Activated effector memory CD4-positive, alpha-beta T cell treated with anti-CD3 and anti-CD28 coated beads, Interleukin-2, amount 50 U/mL, for 16 hours (primary cell): ENCODE measurements at places on chromosomes 2 and 18.
A peak's percentile ranks its signal among the peaks of the same experiment; 100 is the strongest.

DNA sequence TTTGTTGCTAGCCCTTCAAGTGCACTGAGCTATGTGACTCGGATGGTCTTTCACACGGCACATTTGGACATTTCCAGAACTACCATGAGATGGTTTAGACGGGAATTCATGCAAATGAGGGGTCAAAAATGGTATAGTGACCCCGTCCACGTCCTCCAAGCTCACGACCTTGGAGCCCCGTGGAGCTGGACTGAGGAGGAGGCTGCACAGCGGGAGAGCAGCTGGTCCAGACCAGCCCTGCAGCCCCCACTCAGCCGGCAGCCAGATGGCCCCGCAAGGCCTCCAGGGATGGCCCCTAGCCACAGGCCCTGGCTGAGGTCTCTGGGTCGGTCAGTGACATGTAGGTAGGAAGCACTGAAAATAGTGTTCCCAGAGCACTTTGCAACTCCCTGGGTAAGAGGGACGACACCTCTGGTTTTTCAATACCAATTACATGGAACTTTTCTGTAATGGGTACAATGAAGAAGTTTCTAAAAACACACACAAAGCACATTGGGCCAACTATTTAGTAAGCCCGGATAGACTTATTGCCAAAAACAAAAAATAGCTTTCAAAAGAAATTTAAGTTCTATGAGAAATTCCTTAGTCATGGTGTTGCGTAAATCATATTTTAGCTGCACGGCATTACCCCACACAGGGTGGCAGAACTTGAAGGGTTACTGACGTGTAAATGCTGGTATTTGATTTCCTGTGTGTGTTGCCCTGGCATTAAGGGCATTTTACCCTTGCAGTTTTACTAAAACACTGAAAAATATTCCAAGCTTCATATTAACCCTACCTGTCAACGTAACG is 88.8 kb downstream of the EPAS1 start:
- no peak for DNase-seq

- no peak for DNase-seq
Observed at GRCh38 chr18:60027397-60027796, 127.6 kb downstream of the PMAIP1 start.

- DNase-seq: peak; percentile 60
Observed at GRCh38 chr18:79926715-79927606, 24.5 kb downstream of the SLC66A2 start.

- DNase-seq: no peak
Observed at GRCh38 chr2:229346816-229347540, 75.9 kb upstream of the PID1 start.

GRCh38 chr2:104375206-104375605 is 478.7 kb upstream of the POU3F3 start:
- no peak for DNase-seq

- no peak for DNase-seq
Observed at GRCh38 chr2:134079373-134079772, 174.5 kb upstream of the MGAT5 start.

GRCh38 chr18:36366994-36367839 is 69.7 kb downstream of the FHOD3 start:
- DNase-seq: no peak

DNA sequence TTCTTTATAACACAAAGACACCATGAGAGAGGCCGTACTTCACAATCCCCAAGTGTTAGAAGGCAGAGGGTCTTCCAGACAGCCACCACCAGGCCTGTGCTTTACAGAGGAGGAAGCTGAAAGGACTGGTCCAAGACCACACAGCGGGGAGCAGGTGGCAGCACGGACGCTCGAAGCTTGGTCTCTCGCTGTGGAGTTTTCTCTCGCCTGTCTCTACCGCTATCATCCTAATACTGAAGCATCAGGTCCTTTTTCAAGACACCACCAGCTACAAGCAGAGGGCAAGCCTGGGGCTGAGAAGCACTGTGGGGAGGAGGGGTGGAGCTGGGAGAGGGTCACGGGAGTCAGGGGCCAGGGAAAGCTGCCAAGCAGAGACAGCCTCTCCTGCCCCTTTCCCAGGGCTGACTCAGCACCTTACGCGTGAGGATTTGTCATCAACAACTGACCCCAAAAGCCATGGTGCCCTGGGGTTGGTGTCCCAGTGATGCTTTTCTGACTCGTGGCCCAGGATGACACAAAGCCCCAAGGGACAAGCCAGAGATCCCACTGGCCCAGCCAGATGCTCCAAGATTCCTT is 31.9 kb upstream of the FOSL2 start:
- DNase-seq: no peak

DNA sequence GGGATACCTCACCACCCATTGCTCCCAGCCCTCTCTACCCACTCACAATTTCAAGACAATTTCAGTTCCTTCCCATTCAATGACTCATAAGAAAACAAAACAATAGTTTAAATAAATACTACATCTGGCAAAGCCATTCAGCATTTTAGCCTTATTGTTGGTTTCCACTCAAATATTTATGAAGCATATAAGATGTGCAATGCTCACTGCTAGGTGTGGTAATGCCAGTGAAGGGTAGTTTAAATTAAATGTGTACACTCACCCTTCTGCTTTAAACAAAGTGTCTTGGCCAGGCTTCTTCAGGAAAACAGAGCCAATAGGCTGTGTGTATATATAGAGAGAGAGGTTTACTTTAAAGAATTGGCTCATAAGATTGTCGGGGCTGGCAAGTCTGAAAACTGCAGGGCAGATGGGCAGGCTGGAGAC is 37.0 kb downstream of the INO80C start:
- DNase-seq: no peak

DNA sequence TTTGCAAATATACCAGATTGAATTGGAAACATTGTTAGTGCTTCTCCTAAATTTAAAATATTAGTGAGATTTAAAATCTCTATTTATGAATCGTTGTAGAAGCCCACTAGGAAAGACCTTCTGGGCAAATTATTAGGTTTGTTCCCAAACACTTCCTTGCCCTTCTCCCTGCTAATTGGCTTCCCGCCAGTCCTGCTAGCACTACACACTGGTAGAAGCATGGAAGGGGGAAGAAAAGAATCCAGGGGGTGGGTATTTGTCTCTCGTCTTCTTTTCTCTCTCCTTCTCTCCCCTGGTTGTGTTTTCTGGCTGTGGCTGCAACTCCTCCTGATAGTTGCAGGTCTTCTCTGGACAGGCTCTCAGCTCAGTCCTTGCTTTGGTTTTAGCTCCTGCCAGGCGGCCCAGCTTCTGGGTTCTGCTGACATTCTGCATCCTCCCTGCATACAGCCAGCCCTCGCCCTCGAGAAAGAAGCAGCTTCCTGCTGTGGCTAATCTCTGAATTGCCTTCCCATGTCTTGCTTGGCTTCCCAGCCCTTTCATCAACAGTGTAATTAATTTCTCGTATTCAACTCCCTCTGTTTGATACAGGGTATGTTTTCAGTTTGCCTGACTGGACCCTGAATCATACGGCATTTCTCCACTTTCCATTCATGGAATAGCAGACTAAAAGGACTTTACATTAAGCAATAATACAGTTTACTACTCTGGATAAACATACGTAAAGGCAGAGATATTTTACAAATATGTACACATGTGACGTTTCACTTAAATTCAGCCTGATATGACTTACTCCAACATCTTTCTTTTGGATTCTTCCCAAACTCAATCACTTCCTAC is 6.9 kb upstream of the PARD3B start:
- DNase-seq: no peak

DNA sequence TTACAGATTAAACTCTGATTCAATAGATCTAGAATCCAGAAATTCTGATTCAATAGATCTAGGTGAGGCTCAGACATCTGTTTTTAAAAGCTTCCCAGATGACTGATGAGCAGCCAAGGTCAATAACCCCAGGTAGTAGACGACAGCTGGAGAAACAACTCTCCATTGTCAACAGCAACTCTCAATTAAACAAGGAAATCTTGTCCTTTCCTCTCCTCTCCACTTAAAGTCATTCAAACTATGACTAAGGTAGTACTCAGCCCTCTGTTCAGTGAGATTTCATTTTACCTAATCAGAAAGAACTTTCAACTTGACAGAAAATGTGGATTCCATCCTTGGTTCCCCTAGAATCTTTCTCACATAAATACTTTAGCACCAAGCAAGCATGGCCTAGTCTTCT is 94.6 kb upstream of the SCG2 start:
- DNase-seq: no peak

DNA sequence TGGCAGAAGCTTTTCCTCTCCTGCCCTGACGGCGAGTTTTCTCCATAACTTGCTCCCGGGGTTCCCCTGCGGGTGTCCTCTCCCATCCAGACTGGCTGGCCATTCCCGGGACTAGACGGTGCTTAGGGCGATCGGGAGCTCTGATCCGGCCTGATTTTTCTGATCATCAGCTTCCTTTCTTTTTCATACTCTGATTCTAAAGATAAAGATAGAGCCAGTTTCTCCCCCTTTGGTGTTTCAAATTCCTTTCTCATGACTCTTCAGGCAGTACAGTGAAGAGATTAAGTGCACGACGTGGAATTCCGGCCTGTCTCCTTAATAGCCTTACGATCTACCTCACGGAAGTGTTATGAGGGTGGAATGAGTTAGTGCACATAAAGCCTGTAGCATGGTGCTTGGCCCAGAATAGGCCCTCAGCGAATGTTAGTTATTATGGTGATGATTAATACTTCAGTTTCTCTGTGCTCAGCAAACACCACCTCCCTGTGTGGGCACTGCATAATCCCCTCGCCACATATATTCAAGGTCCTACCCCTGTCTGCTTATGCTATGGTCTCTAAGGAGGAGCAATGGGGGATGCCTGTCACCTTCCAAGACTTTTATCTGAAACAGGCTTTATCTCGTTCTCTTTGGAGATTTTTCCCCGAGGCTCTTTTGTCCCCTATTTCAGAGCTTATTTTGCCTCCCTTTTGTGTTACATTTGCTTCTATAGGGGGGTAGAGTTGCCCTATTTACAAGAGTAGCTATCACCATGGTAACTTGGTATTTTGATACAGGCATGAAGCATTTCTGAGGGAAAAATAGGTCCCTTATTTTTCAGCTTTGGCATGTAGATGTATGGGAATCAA is 254.8 kb downstream of the CDH2 start:
- DNase-seq: no peak

DNA sequence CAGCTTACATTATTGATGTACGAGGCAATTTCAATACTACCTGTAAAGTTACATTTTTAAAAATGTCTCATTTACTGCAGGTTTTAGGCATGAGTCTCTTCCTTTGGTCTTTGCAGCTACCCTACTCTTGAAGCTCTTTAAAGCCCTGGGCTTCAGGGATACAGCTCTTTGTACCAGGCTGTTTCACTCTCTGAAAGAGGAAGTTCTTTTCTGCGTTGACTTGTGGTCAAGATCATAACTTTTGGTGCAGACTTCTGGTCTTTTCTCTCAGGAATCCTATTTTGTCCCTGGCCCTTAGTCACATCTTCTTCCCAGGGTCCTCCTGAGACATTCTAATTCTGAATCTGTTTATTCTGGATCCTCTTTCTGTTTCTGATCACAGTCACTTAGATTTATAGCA is 16.6 kb upstream of the HRH4 start:
- DNase-seq: no peak

DNA sequence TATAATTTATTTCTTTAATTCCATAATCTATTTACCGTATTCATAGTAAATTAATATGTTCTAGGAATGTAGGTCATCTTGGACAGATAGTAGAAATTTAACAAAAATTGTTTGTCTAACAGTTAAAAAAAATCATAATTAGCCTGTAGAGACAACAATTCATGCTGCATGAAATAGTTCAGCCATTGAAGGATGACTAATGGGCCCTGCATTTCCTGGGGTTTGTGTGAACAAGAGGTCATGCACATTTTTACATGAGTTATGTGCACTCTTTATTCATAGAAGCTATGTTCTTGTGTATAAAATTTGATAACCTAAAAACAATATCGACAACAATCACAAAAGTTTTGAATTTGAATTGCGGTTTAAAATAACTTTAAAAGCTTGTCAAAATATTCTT is 1663.6 kb downstream of the SUCLG1 start:
- DNase-seq: no peak

DNA sequence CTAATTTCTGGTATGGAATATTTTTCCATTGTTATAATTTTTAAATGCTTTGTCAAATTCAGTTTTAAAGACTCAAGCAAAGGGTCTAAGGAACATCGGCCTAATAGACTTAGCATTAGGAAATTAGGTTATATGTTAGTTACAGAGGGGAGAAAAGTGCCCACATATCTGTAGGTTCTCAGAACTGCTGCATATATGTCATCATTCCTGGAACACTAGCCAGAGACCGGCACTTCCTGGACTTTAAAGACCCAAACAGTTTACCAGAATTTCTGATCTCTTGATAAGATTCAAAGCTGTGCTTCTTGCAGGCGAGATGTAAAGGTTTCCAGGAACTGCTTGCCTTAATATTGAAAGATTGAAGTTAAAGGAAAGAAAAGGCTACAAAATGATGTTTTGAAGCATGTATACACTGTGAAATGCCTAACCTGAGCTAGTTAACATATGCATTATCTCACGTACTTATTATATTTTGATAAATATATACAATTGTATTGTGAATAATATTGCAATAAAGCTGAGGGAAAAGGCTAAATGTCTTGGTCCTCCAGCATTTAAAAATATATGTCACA is 993.6 kb downstream of the LRP1B start:
- no peak for DNase-seq

GRCh38 chr18:43916984-43917383 is 639.7 kb upstream of the SYT4 start:
- no peak for DNase-seq

GRCh38 chr18:59509481-59510442 is 150.7 kb upstream of the LMAN1 start:
- DNase-seq: no peak

- no peak for DNase-seq
Observed at GRCh38 chr18:75110846-75111415, 98.0 kb downstream of the PTGR3 start.

DNA sequence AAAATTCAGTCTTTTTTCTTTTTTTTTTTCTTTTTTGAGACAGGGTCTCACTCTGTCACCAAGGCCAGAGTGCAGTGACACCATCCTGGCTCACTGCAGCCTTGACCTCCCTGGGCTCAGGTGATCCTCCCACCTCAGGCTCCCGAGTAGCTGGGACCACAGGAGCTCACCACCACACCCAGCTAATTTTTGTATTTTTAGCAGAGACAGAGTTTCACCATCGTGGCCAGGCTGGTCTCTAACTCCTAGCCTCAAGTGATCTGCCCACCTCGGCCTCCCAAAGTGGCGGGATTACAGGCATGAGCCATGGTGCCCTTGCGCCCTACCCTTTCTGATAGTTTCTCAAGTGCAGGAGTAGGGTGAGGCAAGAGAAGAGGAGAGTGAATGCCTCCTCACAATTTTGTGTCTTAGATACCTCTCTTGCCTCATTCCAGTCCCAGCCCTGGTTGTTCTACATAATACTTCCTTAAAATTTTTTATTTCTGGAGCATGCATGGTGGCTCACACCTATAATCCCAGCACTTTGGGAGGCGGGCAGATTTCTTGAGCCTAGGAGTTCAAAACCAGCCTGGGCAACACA is 68.2 kb upstream of the CAB39 start:
- DNase-seq: peak; percentile 59

DNA sequence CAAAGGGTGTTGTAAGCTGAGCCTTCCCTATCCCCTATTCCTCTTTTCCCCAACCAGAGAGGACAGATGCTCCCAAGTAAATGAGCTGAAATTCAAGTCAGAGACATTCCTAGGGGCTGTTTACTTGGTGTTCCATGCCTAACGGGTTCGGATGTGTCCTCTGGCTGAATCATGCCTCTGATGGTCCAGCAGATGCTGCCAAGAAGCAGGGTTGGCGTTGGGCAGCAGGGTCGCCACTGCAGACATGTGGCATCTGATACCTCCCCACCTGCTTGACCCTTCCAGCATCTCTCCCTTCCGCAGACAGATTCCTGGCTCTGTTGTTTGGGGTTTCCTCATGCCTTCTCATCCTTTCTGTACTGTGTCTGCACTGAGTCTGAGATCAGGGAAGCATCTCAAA is 108.3 kb downstream of the HNRNPLL start:
- DNase-seq: no peak

- no peak for DNase-seq
Observed at GRCh38 chr2:55556809-55557208, 37.3 kb downstream of the CFAP36 start.
